ENCODE measurements at places on chromosomes 1 and 21. TPM values are rescaled to one million over a fixed set of nuclear protein-coding genes. Genes with fewer than 3 reads are reported as not detected.
A peak's percentile ranks its signal among the peaks of the same experiment; 100 is the strongest.

The ACOT11 gene
- total RNA-seq: 18.2 TPM

The SPRR2F gene
- total RNA-seq: not detected

The LRRC71 gene
- not detected for total RNA-seq

The WNT4 gene
- total RNA-seq: 7.7 TPM

The SLC1A7 gene
- not detected for total RNA-seq

The AZIN2 gene
- total RNA-seq: 3.8 TPM

The UBE2U gene
- total RNA-seq: not detected

The CD48 gene
- total RNA-seq: 3.3 TPM

The TNNT2 gene
- 98.3 TPM for total RNA-seq

The FCRLA gene
- total RNA-seq: 1.4 TPM

The PGLYRP4 gene
- 0.31 TPM for total RNA-seq

The TMEM269 gene
- total RNA-seq: not detected

The KIRREL1 gene
- 46.2 TPM for total RNA-seq

DNA sequence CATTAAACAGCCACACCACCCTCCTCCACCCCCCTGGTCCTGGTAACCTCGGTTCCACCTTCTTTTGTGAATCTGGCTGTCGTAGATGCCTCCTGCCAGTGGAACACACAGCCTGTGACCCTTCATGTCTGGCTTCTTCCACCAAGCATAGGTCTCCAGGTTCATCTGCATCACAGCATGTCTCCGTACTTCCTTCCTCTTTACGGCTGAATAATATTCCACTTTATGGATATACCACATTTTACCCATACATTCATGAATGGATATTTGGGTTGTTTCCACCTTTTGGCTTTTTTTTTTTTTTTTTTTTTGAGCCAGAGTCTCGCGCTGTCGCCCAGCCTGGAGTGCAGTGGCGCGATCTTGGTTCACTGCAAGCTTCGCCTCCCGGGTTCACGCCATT lies 11.8 kb upstream of the CALML6 start:
- DNase-seq: no peak

GRCh38 chr1:204390751-204391466 lies 20.7 kb downstream of the PPP1R15B start:
- DNase-seq: peak; percentile 51

DNA sequence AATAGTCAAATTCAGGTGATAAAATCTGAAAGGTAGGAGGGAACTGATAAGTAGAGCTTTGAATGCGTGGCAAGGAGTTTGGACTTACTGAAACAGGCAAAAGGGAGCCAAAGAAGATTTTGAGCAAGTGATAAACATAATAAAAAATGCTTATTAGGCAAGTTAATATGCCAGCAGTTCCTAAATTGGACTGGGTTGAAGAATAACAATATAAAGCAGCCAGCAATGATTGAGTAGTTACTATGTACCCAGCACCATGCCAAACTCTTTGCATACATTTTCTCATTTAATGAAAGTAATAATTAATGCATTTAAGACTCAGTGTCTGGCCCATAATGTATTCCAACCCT lies 23.8 kb upstream of the AHCYL1 start:
- no peak for DNase-seq

DNA sequence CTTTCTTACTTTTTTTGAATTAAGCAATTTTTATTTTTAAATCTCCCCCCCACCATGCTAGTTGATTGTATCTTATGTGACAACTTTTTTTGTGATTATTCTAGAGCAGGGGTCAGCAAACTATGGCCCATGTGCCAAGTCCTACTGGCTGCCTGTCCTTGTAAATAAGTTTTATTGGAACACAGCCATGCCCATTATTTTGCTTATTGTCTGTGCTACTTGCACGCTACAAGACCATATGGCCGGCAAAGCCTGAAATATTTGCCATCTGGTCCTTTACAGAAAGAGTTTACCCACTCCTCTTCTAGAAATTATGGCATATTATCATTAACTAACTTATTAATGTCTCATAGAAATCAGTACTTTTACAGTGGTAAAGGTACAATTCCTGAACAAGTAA lies 51.7 kb downstream of the AK5 start:
- peak; percentile 5 for DNase-seq

GRCh38 chr1:28663871-28664470 lies 4.6 kb upstream of the GMEB1 start:
- DNase-seq: no peak

DNA sequence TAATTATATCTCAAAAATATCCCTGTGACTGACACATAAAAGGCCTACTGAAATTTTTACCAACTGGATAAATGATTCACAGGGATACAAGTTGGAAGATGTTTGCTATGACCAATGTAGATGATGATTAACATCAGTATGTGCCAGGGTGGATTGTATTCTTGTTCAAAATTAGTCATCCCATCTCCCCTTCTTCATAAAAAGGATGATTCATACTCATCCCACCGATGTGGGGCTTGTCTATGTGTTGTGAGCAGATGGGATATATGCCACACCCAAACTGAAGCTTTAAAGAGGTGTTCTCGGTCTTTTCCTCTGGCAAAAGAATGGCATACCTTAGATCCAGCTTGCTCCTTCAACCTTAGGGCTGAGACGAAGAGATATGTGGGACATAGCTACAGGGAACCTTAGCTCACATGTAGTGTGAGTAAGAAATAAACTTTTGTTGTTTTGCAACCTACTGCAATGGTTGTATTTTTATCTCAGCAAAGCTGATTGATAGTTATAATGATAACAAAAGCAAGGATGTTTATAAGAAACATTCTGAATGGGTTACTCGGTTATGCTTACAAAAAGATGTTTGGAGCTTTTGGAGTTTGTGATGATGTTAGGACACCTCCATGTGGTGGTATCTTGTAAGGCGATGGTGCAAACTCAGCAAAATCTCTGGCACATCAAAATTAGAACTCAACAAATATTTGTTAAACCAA lies 29.4 kb downstream of the SPATA17 start:
- peak; percentile 7 for DNase-seq

- DNase-seq: no peak
Measured at GRCh38 chr21:17658931-17659330, 46.2 kb upstream of the BTG3 start.

DNA sequence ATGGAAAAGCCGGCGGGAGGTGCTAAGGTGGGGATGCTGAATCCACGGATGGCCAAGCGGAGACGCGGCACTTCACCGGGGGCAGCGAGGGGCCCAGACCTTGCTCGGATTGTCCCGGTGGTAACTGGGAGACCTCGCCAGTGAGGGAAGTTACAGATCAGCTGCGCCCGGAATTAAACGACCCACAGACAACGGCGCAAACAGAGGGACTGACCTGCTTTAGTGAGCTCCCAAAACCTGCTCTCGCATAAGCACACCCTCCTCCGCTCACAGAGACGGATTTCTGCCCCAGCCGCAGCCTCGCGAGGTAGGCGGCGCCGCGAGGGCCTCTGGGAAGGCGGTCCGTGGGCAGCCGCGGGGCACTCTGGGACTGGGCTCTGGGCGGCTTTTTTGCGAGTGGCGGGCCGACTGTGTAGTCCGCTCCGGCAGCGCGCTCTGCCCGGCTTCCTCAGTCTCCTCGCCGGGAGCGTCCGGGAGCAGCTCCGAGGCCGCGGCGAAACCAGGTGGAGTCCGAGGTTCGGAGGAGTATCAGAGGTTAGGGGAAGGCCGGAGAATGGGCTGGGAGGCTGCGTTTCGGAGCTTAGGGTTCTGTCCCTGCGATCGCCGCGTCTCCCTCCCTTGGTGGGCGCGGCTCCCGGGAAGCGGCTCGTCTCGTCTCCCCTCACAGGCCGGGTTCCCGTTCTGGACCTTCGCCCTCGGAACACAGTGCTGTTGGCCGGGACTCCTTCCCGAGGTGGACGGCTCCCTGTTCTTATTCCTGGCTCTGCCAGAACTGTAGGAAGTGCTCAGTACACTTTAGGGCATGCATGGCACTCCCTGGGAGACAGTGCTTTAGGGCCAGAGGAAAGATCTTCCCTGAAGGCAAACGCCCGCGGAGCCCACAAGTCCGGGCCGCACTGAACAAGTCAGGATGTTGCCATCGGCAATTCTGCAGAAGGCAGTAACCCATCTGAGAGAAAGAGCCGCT lies at the start of gene EXO5:
TSS of gene EXO5 (plus strand) at position 393 of the 967 bp plus-strand sequence. CDS start 5,778 bp downstream, outside the sequence.
- DNase-seq: peak; percentile 90

GRCh38 chr1:21665711-21666575 lies 3.2 kb downstream of the RAP1GAP start:
- DNase-seq: no peak

DNA sequence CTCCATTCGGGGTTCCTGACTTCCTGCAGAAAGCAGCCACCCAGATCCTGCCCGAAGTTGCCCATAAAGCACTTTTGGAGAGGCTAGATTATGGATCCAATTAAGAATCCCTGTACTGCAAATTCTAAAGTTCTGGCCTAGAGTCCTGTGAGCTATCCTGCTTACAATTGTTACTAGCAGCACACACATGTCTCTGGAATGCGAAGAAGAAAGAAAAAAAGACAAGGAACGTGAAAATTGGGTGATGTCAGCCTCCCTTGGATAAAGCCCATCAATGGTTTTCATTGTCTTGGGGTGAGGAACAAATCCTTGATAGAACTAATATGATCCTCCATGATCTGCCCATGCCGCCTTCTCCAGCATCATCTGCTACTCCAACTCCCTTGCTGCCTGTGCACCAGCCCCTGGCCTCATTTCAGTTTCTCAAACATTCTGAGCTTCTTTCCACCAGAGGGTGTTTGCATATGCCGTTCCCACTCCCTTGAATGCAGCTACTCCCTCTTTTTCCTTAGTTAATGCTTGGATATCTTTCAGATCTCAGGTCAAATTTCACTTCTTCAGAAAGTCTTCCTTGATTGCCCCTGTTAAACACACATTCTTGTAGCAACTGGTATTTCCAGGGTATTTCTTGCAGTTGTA lies 94.0 kb downstream of the ST6GALNAC5 start:
- no peak for DNase-seq

DNA sequence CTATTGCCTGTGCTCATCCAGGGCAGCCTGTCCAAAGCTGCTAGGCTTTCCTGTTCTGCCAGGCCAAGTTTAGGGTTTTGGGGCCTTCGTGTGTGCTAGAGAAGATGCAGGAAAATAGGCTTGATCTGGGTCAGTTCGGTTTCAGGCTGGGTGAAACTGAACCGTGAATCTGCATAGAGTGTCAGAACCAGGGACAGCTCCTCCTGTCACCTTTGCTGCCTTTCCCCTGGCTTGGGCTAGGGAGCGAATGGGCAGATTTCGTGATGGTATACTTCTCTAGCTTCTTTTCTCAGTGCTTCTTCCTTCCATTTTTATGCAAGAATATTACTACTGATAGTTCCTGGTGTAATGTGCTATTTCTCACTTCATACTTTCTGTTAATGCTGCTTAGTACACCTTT lies 6.0 kb upstream of the AGO1 start:
- DNase-seq: peak; percentile 32

GRCh38 chr1:53298045-53298637 lies 29.7 kb downstream of the LRP8 start:
- DNase-seq: no peak

DNA sequence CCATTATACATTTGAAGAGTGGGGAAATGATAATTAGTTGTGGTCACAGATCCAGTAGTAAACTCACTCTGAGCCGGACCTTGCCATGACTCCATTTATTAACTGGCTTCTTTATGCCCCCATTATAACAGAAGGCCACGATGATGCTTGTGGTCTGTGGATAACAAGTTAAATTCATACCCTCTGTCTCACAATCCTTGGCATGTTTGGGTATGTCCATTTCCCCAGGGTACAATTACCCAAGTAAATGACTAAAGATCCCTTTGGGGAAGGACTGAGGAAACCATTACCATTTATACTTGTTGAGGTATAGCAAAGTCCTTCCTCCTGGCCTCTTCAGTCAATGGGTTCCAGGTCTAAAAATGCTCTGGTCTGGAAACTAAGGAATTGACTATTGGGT lies 7.3 kb upstream of the USP1 start:
- no peak for DNase-seq

DNA sequence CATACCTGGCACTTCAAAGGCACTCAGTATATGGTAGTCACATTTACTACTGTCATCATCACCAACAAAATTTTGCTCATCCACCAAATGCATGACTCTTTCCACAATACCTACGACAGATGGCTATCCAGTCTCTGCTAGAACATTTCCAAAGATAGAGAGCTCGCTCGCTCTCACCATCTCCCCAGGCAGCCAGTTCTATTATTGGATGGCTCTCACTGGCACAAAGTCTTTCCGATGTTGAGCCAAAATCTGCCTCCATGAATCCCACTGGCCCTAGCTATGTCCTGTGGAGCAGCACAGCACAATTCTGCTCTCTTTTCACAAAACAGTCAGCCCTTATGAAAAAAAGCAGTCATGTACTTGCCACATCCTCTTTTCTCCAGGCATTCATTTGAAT lies 102.1 kb downstream of the DAB1 start:
- no peak for DNase-seq

- DNase-seq: peak; percentile 30
Measured at GRCh38 chr1:205600085-205600484, 31.7 kb downstream of the ELK4 start.

- DNase-seq: no peak
Measured at GRCh38 chr1:56774067-56774609, 45.1 kb downstream of the FYB2 start.

- DNase-seq: no peak
Measured at GRCh38 chr21:46498335-46499050, 39.8 kb downstream of the DIP2A start.

DNA sequence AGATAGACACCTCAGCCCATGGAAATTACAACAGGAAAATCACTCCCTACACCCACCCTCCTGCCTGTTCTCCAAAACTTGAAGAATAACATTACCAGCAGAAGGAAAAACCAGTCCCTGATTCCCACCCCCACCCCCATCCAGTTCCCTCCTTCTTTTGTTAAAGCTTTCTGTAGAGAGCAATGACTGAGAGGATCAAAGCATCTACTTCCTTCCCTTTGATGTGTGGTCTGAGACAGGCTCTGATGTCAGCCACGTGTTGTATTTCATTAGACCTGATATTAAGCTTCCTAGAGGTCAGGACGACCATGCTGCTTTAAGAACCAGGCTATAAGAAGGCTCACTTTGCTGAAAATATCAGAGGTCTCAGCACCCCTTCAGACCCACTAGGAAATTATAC lies 73.9 kb upstream of the HAO2 start:
- DNase-seq: no peak

DNA sequence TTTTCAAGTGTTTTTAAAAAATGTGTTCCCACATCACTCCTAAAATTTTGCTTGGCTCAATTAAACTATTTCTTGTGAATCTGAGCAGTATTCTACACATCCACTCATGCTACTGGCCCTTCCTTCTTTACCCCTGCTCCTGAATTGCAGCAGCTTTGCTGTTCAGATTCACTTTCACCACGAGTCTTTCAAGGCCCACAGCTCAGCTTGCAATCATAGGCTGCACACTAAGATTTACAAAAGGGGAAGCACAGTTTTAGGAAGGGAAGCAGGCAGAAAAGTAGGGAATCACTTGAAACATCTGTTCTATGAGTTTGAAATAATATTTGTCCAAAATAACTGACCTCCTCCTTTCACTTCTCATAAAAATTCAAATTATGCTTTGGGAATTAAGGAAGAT lies 70.9 kb upstream of the EDEM3 start:
- peak; percentile 27 for DNase-seq

- DNase-seq: peak; percentile 10
Measured at GRCh38 chr1:84997667-84998600, 1.0 kb upstream of the MCOLN2 start.
